ENCODE measurements at places on chromosomes 1 and 21.

DNA sequence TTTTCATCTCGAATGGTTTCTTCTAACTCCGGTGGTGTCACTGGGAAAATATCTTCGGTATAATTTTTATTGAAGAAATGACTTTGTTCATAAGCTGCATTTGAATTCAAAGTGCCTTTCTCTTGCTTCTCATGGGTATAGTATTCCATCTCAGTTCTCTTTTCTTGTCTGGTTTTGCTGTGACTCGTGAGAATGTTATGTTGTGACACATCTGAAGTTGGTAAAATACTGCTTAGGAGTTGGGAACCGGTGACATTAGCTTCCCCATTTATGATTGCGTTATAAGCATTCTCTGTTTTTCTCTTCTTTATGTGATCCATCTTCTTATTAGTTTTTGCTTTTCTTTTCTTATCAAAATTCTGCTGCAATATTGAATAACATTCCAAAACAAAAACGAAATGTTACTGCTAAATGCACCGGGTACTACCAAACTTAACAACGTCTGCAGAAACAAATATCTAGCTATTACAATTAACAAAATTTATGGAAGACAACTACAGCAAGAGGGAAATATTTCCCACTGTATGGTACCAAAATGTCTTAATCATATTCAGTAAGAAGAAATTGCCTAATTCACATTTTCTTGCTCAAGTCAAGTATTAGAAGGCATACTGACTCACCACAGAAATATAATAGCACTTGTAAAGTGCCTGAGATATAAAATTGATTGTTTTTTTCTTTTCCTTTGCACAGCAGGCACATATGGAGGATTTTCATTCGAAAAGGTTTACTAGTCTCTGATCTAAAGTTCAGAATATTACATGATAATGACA, 15.5 kb downstream of the LRIF1 start:
- no peak for DNase-seq

DNA sequence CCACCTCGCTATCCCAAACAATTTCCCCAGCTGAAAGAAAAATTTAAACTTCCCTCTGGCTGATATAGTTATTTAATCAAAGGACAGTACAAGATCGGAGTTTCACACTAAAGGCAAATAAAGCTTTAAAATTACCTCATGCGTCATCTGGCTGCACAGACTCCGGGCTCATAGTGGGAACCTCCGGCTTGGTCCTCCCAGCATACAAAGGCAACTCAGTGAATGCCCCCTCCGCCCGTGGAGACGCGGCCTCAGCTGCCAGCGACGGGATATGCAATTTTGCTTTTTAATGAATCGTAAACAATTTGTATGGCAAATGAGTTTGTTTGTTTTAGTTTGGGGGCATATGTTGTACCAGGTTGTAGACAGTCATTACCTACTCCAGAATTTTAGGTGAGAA, 214.6 kb upstream of the NFIA start:
- DNase-seq = no peak

DNA sequence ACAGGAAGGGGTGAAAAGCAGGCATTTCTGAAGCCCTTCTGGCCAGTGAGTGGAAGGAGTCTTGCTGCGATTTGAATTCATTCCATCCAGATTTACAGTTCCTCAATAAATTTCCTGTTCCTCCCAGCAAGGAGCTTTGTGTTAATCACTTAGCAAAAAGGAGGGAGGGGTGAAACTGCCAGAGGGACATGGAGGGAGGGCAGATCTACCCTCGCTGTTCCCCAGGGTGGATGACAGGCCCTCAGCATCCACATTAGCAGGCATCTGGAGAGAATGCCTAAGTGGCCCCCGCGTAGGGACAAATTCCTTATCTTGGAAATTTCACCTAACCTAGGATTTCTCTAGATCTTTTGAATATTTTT, 1.2 kb downstream of the ETV3 start:
- DNase-seq = no peak

GRCh38 chr1:38741341-38741740, 118.2 kb downstream of the RRAGC start:
- DNase-seq = no peak

DNA sequence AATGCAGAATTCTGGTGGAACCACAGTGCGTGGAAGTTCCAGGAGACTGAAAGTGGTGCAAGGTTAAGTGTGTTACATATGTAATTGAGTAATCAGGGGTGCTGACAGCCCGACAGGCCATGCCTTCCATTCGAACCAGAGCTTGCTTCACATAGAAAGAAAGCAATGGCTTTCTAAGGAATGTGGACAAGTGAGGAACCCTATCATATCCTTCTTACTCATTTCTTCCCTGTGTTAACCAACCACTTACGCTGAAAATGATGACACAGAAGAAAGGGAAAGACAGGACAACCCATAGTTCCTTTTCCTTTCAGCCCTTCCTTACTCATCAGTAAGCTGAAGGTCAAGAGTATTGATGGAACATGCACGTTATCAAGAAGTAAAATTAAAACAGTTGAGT, 48.1 kb upstream of the KCNA3 start:
- DNase-seq = no peak
